ENCODE measurements at places on chromosomes 1 and 21.

- DNase-seq, result no peak
Observed at GRCh38 chr1:42223036-42223435, 58.5 kb upstream of the GUCA2A start.

- DNase-seq, result no peak
Observed at GRCh38 chr1:185408700-185409270, 91.7 kb upstream of the IVNS1ABP start.

- DNase-seq, result no peak
Observed at GRCh38 chr1:9421533-9421873, 117.8 kb upstream of the SLC25A33 start.

- DNase-seq, result no peak
Observed at GRCh38 chr1:66330722-66331141, 203.2 kb upstream of the SGIP1 start.

DNA sequence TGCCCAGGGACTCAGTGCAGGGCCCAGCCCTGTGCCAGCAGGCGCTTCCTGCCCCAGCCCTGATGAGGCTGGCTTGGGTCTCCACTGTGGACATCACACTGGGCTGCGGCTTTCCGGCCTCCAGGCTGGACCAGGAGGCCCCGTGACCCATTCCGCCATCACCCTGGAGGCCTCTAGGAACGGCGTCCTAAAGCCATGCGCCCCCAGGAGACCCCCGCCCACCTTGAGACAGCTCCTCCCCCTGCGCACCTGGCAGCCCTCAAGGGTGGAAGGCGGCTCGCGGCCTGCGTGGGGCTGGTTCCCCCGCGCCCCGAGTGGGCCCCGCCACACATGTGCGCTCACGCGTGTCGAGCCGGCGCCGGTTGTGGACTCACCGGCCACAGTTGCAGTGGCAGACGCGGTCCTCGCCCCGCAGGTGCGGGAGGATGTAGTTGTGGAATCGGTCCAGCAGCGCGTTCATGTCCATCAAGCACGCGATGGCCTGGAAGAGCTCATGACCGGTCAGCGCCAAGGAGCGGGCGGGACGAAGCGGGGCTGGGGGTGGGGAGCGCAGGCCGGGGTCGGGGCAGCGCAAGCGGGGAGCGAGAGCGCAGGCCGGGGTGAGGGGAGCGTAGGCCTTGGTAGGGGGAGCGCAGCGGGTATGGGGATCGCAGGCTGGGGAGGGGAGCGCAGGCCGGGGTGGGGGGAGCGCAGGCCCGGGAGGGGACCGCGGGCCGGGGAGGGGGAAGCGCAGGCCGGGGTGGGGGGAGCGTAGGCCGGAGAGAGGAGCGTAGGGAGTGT is 924 bp downstream of the TMEM240 start:
- no peak for DNase-seq

DNA sequence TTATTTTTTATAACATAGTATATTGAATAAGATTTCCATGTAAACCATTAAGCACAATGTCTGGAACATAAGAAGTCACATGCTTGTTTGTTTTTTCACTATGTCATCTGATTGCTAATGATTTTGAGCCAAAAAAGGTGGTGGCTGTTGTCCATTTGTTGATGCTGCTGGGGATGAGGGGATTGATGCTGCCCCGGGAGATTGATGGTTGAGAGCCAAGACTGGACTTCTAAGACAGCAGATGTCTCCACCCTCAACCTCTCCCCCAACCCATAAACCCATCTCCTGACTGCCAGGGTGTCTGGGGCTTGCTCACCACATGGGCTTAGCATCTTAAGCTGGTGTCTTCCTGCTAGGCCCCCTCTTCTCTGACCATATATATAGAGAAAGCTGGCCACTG is 35.8 kb upstream of the CD34 start:
- DNase-seq, result no peak

All from NCI-H526 (cell line).